ENCODE measurements at places on chromosomes 5 and 9.

- no peak for DNase-seq
Observed at GRCh38 chr5:65050826-65051498, 282.2 kb downstream of the CWC27 start.

- DNase-seq, result no peak
Observed at GRCh38 chr5:132023258-132024116, 12.0 kb upstream of the ACSL6 start.

DNA sequence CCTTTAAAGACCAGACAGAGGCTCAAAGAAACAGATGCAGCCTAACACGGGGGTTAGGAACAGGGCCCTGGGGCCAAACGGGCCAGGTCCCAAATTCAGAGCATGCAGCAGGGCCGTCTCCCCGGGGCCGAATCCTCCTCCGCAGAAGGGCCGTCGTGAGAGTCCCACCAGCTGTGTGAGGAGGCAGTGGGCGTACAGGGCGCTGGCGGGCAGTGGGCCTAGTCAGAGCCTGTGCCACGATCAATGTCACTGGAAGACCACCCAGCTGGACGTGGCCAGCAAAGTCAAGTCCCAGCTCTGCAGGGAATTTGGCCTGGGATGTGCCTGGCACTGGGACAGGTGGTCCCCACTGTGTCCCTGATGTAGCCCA is 15.8 kb upstream of the FCN2 start:
- DNase-seq, result no peak

- DNase-seq, result peak; percentile 3
Observed at GRCh38 chr9:8719833-8720486, 920.4 kb upstream of the DMAC1 start.

- no peak for DNase-seq
Observed at GRCh38 chr5:144289277-144289676, 118.6 kb downstream of the KCTD16 start.

- DNase-seq, result peak; percentile 96
Observed at GRCh38 chr5:91848453-91848852, 465.3 kb upstream of the ARRDC3 start.

DNA sequence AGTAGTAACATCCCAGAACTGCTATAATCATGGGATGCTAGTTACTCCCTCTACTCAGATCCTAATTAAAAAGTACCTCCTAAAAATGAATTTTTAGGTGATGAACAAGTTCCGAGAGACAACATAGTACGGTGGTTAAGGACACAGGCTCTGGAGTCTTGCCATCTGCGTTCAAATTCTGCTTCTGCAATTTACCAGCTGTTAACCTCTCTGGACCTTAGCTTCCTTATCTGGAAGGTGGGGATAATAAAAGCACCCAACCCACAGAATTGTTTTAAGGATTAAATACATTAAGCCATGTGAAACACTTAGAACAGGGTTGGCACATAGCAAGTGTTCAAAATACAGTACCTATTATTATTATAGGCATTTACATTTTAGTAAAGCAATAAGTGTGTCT is 77.5 kb upstream of the XPA start:
- no peak for DNase-seq

DNA sequence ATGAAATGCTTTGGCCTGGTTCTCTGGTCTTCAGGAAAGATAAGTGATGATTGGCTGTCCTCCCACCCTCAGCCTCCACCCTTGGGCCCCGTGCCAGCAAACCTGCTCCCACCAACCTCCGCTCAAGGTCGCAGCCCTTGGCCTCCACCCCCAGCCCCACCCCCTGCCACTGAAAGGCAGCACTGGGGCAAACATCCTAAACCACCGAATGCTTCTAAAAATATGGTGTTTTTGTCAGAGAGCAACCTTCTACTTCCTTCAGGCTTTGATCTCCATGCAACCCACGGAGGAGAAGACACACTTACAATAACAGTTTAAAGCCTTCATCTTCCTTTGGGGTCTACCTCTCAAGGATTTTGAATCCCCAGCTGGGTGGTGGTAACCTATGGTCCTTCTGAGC is 24.0 kb upstream of the TCF7 start:
- no peak for DNase-seq

DNA sequence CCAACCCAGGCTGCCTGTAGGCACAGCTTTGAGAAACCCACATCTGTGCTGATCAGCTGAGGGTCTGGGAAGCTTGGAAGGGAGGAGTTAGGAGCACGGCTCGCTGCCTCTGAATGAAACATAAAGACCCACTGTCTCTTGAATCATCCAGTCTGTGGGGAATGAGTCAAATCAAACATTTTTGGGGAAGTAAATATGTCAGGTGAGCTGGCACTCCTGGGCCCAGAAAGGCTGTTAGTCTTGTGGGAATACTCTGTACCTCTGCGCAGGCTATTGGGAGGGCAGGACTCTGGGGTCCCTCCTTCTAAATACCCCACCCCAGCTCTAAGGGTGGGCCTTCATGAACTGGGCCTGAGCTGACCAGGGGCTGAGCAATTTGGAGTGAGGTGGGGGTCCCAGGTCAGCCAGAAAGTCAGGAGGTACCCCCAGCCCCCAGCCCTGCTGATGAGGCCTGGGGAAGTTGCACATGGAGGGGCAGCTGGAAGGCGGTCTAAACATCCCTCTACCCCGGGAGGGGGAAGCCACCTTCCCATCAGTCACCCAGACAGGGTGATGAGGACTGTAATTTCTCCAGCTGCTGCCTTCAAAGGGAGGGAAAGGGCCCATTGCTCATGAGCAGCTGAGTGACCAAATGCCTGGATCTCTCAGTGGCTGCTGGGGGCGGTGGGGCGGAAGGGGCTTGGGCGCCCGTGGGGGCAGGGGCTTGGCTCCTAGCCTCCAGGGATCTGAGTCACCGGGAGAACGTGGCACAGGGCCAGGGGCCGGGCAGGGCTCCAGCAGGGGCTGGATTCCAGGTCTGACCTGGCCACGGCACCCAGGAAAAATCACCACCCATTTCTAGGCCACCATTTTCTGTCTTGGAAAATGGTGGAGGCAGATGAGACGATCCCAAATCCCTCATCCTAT is 10.8 kb downstream of the FIBCD1 start:
- DNase-seq, result peak; percentile 77

DNA sequence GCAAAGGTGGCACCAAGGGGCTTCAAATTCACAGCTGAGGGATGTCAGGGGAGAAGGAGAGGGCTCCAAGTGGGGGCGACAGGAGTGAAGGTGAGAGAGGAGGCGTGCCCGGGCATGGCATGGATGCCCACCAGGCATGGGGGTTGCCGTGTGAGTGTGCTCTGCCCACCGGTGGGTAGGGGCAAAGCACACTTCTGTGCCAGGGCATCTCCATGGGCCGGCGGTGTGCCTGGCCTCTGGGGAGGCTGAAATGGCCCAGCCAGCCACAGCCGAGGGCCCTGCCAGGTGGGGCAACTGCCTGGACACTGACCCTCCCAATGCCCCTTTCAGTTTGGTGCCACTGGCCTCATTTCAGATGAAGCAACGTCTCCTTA is 14.0 kb upstream of the RNU6ATAC start:
- DNase-seq, result no peak

DNA sequence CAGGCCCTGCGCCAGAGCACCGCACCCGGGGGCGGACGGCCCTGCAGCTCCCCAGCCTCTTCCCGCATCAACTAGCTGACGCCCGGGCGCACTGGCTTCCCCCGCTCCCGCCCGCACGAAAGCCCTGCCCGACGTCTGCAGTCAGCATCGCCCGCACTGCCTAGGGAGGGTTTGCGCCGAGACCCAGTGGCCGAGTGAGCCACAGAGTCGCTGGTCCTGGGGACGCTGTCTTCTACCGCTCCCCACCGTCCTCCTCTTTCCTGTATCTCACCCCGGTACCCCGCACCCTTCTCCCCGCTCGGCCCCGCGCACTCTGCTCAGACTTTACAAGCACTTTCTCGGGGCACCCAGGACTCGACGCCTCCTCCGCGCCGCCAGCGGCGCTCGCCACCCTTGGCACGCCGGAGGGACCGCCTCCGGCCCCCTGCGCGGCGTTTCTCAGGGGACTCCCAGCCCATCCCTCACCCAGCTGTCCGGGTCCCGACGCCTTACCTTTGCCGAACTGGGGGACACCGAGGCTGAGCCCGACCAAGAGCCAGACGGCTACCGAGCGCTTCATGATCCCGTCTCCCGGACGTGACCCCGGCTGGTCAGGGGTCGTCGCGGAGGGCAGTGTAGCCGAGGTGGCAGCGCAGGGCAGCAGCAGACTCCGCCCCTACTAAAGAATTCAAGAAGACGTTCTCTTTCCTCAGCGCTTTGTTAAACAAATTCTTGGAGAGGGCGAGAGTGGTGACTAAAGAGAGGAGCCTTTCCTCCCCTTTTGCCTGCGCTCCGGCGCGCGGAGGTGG is 670 bp downstream of the EDIL3 start:
- DNase-seq, result peak; percentile 76

DNA sequence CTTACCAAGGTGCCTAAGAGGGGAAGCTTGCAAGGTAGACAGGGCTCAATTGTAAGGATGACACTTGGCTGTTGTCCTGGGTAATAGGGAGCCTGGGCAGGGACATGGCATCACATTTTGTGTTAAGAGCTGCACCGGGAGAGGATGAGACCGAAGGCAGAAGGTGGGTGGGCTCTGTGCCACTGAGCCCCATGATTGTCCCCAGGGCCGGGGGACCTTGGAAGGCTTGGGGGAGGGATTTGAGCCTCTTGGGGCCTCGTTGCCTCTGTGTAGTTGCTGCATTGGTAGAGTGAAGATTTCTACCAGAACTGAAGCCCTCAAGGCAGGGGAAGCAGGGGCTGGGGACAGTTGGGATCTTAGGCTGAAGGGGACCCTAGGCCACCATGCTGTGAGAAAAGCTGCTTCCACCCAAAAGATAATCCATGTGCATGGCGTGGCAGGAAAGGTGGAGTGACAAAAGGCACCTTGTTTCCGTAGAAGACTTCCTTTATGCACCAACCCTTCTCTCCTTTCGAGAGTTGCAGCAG is 11.9 kb downstream of the FGF18 start:
- no peak for DNase-seq

DNA sequence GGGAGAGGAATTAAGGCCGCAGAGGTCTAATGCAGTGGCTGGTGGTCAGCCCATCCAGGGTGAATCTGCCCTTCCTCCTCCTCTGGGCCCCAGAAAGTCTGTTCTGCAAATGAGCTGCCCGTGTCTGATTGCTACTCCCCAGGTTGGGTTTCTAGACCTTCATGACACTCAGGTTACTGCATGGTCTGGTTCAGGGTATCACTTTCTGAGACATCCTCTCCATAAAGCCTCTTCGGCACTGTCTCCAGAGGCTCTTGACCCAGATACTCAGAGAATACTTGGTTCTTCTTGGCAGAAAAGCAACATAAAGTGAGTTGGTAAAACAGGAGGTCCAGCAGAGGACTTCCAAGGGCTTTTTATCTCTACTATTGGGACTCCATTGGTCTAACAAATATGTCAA is 62.5 kb upstream of the GDNF start:
- DNase-seq, result no peak

- peak; percentile 82 for DNase-seq
Observed at GRCh38 chr5:167940911-167941310, 350.5 kb upstream of the WWC1 start.

DNA sequence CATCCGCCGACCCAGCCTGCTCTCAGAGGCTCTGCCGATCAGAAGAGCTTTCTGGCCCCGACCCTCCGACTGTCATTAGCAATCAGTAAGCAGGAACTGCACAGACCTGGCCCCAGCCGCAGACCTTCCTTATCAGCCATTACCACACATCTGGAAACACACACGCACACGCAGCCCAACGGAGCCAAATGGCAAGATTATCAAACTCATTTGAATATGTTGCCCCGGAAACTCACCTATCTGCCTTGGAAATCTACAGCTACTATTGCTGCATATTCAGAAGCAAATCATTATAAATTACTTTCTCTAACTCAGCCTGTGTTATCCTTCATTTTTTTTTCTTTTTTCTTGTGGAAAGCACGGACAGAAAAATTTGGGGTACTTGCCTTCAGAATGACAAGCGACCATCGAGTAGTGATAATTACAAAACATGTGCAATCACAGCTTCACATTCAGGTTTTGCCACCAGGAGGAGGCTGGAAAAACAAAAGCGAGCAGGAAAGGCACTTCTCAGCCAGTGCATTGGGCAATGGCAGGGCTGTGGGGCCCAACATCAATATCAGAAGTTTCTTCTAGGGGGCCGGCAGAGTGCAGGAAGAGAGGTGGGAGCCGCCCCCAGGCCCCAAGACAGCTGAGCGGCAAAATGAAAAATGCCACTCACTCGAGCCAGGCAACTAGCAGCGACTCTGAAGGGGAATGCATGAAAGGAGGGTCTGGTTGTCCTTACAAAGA is 122.3 kb downstream of the VAV2 start:
- no peak for DNase-seq

- DNase-seq, result no peak
Observed at GRCh38 chr9:131776036-131776435, 36.2 kb upstream of the RAPGEF1 start.

- no peak for DNase-seq
Observed at GRCh38 chr5:153459051-153459743, 31.3 kb upstream of the GRIA1 start.

DNA sequence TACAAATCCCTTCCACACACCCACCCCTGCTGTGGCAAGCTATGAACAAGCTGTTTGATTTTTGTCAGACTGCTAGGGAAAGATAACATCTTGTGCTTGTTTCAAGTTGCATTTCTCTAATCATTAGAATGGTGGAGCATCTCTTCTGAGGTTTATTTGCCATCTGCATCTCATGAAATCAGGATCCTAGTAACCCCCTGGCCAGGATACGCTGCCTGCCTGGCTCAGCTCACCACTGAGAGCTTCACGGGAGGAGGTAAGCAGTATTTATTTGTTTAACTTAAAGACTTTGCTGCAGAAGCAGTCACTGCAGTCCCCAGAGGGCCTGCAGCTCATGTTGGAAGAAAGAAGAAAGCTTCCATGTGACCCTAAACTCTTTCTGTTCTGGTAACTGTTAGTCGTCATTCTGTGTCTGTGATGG is 83.3 kb upstream of the CXCL14 start:
- DNase-seq, result no peak

DNA sequence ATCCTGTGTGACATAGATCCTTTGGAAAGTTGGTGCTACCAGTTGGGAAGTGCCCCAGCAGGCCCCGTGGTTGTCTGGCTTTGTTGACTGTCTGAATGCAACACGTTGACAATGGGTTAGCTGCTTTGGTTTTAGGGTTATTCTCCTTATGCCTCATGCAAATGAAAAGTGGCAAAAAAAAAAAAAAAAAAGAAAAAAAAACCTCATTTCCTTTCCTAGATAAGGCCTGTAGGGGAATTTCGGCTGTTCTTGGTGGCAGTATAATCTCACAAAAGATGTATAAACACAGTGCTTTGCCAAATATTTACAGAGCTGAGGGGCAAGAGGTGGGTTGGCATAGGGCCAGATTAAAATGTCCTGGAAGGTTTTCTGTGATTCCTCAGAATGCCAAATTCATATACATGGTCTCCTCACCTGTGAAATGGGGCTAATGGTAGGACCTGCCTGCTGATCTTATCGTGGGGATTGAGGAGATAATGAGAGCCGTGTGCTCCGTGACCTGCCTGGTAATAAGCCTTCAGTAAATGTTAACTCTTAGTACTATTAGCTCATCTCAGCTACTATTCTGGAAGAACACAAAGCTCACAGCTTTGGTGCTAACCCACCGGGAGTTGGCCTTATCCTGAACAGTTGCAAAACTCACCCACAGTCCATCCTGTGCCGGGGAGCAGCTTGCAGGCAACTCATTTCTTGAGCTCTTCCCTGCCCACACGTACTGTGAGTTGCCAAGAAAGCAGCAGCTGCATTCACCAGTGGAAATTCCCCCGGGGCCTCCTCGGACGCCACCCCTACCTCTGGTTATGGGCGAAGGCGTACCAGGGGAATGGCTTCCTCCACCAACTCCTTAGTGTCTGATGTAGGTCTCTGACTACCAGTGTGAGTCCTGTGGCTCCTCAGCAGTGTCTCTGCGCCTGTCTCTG is 220.3 kb downstream of the NR3C1 start:
- DNase-seq, result no peak

- DNase-seq, result peak; percentile 2
Observed at GRCh38 chr5:92801911-92802310, 779.1 kb downstream of the NR2F1-AS1 start.

Measured in fibroblast of skin of right biceps (primary cell).